ENCODE measurements at places on chromosomes 1 and 21.
A peak's percentile ranks its signal among the peaks of the same experiment; 100 is the strongest.

DNA sequence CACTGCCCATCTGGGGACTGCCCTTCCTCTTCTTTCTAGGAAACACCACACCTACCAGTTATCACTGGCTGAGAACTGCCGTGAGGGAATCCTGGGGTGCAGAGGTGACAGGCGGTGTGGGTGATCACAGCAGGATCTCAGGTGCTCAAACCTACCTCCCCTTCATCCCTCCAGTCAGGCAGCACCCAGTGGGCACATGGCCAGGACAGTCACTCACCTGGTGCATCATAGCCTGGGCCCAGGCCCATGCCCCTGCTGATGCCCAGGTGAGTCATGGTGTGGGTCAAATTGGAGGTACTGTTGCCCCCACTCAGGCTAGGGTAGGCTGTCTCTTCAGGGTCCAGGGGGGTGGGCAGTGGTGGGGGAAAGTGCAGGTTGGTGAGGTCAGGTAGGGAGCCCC lies 5.3 kb upstream of the DENND4B start:
- DNase-seq = no peak

DNA sequence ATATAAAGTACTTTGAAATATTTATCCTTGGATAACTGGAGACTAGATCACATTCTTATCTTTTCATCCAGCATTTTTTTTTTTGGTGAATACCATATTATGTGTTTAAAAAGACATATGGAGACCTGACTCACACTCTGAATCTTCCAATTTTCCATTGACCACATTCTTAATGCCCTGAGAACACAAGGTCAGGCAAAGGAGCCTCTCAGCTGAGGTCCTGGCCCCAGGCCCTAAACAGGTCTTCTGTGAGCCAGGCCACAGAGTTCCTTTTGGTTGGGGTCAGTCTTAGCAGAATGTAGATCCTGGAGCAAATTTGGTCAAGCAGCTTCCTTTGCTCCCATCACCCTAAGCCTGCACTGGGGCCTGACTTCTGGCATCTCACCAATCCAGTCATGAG lies 390.1 kb upstream of the ST6GALNAC5 start:
- DNase-seq = no peak

DNA sequence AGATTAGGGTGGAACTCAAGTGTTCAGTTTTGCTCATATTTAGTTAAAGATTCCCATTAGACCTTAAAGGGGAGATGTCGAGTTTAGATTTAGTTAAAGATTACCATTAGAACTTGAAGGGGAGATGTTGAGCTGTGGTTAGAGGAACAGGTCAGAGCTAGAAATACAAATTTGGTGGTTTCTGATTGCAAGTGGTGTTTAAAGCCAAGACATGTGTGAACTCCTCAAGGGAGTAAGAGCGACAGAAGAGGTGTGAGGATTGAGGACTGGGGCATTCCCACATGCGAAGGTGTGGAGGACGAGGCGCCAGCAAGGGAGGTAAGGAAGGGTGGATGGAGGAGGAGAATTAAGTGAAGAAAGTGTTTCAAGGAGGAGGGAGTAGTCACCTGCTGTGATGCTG lies 168.6 kb downstream of the IER5 start:
- DNase-seq = no peak

DNA sequence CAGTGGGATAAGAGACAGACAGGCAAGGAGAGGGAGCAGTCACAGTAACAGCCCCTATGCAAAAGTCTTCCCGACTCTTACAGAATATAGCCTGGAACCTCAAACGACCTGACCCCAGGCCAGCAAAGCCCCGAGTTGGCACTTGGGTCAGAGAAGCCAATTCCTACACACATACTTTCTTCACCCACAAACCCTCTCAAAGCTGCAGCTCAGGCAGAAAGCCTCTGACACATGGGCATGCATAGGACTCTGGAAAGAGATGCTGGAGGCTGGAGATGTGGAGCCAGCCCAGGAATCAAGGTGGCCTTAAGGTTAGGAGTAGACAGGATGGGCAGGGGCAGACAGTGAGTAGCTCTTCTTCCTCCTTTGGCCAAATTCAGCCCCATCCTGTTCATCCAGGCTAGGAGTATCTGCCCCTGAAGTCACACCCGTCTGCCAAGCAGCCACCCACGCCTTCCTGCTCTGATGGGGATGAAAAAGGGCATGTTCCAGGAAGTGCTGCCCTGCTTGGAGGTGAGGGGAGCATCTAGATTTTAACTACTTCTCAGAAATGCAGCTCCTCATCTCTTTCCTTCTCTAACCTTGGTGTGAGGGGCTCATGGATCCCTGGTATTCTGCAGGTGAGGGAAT lies 7.8 kb downstream of the SLC41A1 start:
- no peak for DNase-seq

DNA sequence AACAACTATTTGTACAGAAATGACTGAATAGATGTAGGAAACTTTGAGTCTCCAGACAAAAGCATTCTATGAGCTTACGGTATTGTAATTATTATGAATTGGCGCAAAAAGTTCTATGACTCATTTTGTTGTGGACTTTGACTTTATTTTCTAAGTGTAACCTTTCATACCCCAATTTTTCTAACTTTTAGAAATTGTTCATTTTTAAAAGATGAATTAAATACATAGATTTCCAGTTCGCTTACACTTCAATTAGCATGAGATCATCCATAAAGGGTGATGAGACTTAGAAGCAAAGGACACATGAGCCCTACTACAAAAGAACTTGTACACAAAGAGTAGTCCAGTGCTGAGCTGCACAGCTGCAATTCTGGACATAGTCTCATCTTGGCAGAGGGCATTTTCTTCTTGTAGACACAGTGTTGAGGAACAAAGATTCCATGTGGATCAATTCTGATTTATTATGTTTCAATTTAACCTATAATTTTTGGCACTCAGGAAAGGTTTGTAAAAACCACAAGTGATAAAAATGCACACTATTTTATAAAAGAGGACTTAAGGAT lies 431.1 kb downstream of the LRRIQ3 start:
- no peak for DNase-seq

GRCh38 chr1:193070386-193070753 lies 11.0 kb downstream of the RO60 start:
- no peak for DNase-seq

- DNase-seq = no peak
These were observed 13.4 kb downstream of the TSNAX start for GRCh38 chr1:231541842-231542241.

DNA sequence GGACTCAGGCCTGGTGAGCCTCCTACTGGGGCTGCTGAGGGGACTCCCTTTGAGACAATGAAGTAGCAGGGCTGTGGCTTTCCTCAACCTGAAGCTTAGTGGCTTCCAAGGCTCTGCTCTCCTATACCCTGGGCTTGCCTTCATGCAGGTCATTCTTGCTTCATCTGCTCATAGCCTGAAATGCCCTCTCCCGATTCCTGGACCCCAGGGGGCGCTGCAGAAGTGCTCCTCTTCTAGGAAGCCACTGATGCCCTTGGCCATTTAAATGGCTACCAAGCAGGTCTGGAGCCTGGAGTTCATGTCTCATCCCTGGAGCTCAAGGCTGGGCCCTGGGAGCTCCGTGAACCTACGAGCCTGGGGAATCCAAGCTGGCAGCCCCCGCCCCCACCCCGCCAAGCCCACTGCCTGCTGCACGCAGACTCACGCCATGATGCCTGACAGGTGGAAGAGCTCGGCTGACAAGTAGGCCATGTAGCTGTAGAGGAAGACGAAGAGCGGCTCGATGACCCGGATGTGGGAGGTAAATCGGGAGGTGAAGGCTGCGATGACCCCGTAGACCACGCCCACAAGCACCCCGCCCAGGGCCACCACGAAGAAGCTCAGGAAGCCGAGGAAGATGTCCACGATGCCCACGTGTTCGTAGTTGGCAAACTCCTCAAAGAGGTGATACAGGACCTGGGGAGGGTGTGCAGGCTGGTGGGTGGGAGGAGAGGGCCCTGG lies 45.7 kb downstream of the SLC9A1 start:
- DNase-seq = peak; percentile 63

DNA sequence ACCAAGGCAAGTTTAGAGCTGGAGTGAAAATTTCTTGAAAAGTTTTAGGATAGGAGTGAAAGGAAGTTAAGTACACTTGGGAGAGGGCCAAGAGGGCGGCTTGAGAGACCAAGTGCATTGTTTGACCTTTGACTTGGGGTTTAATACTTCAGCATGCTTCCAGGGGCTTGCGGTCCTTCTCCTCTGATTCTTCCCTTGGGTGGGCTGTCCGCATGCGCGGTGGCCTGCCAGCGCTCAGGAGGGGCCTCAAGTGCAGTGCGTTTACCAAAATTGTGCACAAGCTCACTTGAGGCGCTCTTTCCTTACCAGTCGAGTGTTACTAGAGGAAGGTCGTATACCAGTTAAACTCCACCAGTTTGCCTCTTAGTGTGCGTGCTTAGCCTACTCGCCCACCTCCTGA lies 91.3 kb upstream of the LYST start:
- no peak for DNase-seq

DNA sequence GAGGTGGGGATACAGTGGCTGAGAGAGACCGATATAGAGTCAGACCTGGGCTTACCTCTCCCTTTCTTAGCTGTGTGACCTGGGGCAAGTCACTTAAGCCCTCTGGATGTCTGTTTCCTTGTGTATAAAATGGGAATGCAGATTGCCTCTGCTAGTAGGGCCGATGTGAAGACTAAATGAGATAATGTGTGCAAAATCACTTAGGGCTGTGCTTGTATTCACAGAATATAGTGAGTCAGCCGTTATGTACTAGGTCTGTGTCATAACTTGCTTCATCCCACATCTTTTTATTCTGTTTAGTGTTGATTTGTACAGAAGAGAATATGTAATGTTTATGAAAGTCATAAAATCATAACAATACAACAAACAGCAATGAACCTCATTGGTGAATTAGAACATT lies 56.0 kb downstream of the PTPRU start:
- DNase-seq = no peak

DNA sequence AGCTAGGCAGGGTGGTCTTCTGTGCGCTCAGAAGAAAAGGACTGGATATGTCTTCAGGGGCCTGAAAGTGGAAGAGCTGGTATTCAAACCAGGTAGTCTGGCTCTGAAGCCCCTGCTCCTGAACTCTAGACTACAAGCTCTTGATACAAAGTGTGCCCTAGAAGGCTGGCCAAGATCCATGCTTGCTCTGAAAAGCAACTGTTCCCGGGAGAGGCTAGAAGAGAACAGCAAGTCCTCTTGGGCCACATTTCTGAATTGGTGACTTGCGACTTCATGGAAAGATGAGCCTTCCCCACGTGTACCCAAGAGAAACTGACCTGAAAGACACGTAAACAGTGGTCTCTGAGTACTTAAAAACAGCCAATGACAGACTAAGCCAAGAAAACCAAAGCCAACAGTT lies 123.3 kb upstream of the GRIK3 start:
- DNase-seq = no peak

DNA sequence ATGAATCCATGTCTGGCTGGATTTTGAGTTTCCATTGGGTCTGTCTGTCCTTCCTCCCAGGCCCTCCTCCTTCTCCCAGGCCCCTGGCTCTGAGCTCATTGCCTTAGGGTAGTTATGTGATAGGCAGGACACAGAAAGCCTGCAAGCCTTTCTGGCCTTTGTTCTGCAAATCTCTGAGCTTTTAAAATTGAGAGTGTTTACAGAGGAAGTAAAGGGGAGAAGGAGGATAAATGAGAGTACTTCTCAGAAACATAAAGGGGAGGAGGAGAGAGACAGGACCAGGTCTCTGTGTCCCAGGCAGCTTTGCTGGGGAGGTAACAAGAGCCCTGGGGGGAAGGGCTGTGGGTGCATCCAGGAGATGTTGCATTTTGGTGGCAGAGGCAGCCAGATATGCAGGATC lies 126.7 kb downstream of the FOXD2 start:
- DNase-seq = no peak

GRCh38 chr1:193318347-193318746 lies 131.9 kb upstream of the B3GALT2 start:
- DNase-seq = no peak

GRCh38 chr1:76921590-76921989 lies 54.3 kb downstream of the ST6GALNAC5 start:
- no peak for DNase-seq

GRCh38 chr21:29390778-29391177 lies 92.1 kb downstream of the BACH1 start:
- no peak for DNase-seq

DNA sequence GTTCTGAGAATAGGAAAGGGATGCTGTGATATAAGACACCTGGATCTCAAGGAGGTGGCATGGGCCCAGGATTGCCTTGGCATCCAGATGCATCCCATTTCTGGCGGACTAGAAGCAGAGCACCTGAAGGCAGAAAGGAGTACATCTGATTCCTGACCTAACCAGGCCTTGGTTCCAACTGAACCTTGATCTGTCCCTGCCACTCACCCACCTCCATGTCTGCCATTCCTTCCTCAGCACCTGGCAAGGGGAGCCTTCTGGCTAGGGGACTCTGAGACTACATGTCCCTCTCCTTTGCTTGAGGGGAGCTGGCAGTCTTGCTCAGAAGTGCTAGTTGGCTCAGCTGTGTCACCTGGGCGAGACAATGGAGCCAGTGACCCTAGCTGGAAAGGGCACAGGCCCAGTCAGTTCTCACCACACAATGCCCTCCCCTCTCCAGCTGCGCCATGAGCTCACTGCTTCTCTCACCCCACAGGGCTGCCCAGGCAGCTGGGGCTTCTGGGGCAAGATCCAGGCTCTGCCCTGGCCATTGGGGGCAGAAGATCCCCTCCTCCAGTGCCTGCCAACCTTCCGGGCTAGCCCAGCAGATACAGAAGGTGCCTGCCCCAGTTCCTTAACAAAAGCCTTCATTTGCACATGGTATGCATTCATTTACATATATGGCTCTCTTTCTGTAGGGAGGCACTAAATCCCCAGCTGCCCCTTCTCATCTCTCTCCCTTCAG lies 2.9 kb downstream of the IGSF8 start:
- no peak for DNase-seq

GRCh38 chr1:235657747-235658526 lies 8.4 kb upstream of the GNG4 start:
- DNase-seq = no peak

DNA sequence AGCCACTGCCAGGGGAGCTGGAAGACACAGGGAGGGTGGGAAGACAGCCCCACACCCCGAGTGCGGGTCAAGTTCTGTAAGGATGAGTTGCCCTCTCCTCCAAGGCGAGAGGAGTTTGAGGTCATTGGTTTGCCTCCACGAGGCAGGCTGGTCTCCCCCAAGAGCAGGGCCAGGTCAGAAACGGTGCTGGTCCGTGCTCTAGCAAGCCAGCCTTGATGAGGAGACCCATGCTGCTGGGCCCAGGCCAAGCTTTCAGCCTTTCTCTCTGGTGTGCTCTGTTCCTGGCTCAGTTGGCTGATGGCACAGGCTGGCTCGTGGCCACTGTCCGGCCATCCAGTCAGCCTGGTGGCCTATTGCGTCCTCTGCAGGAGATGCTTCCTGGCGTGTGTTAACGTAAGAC lies 12.0 kb upstream of the PCBP3 start:
- DNase-seq = no peak

All from K562 (cell line).